ENCODE measurements at places on chromosomes 13 and 19. TPM values are rescaled to one million over a fixed set of nuclear protein-coding genes. Genes with fewer than 3 reads are reported as not detected.
A peak's percentile ranks its signal among the peaks of the same experiment; 100 is the strongest.

- DNase-seq, result no peak
Observed at GRCh38 chr13:76846363-76846762, 39.8 kb downstream of the KCTD12 start.

DNA sequence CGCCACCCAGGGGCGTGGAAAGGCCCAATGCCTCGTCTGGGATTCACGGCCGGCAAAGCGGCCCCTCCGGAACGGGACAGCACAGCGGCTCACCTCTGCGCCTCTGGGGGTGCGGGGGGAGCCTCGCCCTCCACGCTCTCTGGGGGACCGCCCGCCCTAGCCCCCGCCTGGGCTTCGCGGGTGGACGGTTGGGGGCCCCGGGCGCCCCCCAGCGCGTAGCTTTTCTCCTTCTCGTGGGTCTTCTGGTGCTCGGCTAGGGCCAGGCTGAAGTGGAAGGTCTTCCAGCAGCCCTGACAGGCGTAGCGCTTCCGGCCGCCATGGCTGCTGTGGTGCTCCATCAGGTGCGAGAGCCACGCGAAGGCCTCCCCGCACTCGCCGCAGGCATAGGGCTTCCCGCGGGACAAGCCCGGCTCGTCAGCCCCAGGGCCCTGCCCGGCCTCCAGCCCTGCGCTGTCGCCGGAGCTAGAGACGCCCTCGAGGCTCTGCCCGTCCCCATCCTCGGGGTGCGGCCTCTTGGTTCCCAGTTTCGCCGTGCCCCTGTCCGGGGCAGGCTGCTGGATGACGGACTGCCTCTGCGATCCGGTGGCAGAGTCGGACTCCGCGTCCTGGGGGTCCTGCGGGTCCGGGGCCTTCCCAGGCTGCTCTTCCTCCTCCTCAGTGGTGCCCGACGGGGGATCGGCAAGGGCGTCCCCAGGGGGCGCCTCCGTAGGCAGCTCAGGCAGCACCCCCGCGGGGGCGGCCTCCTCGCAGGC, 13.3 kb downstream of the ZSCAN18 start:
- DNase-seq, result no peak

DNA sequence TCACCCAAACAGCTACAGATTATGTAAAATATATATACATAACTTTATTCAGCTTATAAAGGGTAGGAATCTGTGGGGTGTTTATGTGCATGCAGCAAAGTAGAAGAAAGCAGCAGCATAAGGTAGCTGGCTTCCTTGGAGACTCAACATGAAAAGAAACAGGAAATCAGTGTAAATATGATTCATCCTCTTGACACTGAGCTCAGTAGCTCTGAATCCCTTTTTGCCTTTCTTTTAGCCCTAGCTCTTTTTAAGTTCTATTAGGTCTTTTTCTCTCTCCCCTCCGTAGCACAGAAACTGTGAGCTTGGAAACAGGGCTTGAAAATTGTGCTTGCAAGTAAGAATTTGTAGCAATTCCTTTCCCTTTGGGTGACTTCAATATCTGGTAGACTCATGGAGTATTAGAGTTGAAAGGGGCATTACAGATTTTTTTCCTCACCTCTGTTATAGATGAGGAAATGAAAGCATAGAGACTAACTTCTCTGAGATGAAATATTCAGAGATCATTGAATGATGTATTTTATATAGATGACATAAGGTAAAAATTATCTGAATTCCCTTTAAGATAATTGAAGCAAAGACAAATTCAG, 314.4 kb downstream of the PCDH9 start:
- no peak for DNase-seq

DNA sequence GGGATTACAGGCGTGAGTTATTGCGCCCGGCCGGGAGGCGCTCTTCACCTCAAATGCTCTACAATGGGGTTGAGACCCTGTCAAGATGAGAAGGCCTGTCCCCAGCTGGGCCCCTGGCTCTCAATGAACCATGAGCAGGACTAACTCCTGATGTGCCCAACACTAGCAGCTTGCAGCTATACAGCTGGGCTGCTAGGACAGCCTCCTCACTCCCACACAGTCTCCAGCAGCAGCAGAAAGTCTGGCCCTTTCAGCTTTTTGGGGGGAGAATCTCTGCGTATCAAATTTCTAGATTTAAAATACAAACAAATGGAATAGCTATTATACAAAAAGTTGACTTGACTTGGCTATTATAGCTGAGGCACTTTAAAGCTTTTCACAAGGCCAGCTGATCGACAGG, 30.2 kb downstream of the TMTC4 start:
- DNase-seq, result no peak

DNA sequence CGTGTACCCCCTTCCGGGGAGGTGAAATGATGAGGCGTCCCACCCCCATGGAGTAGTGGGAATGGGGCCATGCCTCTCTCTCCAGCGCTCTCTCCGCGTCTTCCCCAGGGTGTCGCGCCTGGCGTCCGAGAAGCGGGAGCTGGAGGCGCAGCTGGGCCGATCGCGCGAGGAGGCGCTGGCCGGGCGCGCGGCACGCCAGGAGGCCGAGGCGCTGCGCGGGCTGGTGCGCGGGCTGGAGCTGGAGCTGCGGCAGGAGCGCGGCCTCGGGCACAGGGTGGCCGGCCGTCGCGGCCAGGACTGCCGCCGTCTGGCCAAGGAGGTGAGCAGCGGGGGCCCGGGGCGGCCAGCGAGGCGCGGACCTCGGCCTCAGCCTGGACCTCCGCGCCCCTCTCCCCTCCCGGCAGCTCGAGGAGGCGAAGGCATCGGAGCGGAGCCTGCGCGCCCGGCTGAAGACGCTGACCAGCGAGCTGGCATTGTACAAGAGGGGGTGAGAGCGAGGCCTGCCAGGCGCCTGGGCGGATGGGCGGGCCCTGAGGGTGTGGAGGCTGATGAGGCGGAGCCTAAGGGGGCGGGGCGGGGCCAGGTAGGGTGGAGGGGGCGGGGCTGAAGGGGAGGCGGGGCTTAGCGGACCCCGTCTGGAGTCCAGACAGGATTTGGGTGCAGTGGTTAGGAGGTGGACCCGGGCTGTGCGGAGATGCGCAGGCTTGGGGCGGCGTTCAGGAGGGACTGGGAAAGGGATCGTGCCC, 7.7 kb downstream of the PGLYRP1 start:
- peak; percentile 66 for DNase-seq

GRCh38 chr13:19822673-19823072, 39.9 kb upstream of the PSPC1 start:
- no peak for DNase-seq

Gene PEAK3
- total RNA-seq, result not detected

Gene ATXN8OS
- total RNA-seq, result not detected
